Substantia nigra (tissue), 51 donors: ENCODE measurements at places on chromosomes 16 and 17.

DNA sequence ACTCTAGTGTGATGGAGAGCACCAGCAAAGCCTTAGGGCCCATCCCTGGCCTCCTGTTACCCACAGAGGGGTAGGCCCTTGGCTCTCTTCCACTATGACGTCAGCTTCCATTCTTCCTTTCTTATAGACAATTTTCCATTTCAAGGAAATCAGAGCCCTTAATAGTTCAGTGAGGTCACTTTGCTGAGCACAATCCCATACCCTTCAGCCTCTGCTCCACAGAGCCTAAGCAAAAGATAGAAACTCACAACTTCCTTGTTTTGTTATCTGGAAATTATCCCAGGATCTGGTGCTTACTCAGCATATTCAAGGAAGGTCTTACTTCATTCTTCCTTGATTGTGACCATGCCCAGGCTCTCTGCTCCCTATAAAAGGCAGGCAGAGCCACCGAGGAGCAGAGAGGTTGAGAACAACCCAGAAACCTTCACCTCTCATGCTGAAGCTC lies at the start of gene CCL8:
Gene CCL8, plus strand, starts transcription at position 397 of the 445 bp plus-strand sequence. CDS start 67 bp downstream, outside the sequence.
- DNase-seq = no peak

GRCh38 chr17:38563362-38564253 lies 42.1 kb downstream of the SRCIN1 start:
- no peak for DNase-seq

DNA sequence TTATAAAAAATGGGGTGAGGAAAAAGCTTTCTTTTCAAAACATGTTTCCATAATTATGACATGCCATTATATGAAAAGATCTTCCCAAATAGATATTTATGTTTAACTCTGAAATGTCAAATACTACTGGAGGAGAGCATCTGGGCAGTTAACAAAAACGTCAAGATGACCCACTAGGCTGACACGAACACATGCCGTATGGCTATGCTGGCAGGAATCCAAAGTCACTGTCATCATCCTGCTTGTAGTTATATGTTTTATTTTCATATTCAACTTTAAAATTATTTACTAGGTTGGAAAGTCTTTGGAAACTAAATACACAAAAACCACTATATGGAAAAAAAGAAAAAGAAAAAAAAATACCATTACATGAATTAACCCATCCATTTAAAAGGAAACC lies 27.3 kb downstream of the ANKFY1 start:
- DNase-seq = no peak

DNA sequence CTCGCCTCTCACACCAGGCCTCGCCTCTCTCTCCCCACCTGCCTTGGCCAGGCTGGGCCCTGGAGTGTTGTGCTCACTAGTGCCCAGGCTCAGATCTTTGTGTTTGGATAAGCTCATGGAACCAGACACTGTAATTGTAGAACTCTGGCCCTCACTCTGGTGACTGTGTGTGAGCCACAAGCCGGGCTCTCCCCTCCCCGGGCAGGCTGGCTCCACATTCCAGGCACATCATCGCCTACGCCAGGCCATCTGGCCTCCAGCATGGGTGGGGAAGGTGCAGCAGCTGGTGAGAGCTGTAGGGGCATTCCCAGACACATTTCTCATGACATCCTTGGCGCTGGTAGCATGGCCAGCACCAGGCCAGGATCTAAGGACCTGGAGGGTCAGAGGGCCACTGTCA lies 202.3 kb downstream of the RAB11FIP4 start:
- no peak for DNase-seq

- no peak for DNase-seq
These were observed 1.5 kb downstream of the CNP start for GRCh38 chr17:41967921-41968578.

DNA sequence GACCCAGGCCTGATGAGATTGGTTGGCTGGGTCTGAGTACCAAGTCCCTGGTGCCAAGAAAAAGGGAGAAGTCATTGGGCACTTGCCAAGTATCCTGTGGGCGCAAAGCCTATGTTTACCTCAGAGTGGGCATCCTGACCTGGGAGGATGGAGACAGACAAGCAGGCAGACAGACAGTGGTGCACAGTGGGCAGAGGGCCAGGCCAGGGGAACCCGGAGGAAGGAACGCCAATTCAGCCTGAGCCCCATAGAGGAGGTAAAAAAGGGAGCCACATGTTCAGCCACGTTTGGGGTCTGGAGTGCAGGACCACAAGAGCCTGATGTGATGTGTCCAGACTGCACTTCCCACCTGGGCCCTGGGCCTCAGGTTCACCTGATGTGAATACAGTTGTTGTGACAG lies 5.4 kb downstream of the PHKG2 start:
- no peak for DNase-seq

- DNase-seq = no peak
These were observed 117.4 kb downstream of the HIC1 start for GRCh38 chr17:2172077-2172851.

GRCh38 chr16:12811441-12812383 lies 8.0 kb upstream of the CPPED1 start:
- no peak for DNase-seq

GRCh38 chr17:72826602-72827001 lies 265.9 kb downstream of the SLC39A11 start:
- no peak for DNase-seq

- no peak for DNase-seq
These were observed 104.3 kb upstream of the NUDT7 start for GRCh38 chr16:77617996-77618395.

- no peak for DNase-seq
These were observed 5.9 kb downstream of the B3GNT9 start for GRCh38 chr16:67144943-67145342.

GRCh38 chr16:10959161-10959560 lies 14.8 kb downstream of the CLEC16A start:
- DNase-seq = no peak

DNA sequence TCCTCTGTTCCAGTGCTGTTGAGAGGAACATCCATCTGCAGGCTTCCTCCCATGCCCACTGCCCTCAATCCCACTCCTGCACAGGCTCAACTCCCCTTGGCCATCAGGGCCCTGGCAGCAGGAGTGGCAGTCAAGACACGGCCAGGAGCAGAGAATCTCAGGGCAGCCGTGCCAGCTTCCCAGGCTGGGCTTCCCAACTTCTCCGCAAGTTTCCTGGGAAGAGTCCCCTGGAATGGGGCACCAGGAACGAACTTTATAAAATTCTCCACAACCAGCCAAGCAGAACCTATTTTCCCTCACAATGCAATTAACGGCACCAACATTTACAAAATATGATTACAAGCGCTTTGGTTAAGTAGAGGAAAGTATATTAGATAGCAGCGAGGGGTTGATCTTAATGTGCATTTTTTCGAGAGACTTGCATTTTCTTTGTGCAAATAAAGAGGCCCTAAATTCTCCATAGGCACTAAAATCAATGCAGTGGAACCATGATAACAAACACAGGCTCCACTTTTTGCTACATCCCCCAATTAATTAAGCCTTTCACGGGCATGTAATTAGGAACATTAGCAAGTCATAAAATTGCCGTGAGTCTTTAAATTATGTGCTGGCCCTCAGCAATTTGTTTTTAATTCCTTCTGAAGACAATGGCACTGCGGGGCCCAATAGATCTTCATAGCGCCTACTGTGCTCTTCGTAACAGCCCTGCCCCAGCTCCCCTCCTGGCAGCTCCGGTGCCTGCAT lies 99.9 kb upstream of the LHX1 start:
- DNase-seq = no peak

DNA sequence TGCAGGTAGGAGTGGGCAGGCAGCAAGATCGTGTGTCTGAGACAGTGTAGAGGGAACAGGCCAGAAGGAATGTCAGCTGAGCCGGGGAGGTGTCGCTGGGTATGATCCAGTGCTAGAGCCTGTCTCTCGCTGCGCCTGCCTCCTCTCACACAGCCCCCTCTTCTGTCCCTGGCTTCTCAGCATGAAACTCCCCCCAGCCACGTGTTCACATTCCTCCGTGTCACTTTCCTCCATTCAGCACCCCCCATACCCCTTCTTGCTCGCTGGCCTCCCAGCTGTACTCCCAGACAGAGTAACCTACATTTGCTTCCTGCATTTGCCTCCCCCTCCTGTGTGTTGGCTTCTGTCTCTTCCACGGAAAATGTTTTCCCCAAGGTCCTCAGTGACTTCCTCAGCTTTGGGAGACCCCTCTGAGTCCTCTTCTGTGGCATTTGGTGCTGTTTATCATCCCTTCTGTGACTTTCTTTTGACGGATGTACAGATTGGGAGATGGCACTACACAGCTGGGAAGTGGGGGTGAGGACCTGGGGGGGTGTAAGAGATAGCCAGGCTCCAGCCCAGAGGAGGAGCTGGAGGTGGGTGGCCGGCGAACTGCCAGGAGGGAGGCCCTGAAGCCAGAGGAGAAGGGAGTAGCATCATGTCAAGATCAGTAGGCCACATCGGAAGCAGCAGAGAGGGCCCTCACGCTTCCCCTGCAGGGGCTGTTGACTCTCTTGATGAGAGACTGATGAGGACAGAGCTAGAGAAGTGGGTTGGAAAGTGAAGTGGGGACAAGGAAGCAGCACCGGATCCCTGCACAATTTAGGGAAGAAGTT lies 19.2 kb downstream of the SGF29 start:
- DNase-seq = no peak

DNA sequence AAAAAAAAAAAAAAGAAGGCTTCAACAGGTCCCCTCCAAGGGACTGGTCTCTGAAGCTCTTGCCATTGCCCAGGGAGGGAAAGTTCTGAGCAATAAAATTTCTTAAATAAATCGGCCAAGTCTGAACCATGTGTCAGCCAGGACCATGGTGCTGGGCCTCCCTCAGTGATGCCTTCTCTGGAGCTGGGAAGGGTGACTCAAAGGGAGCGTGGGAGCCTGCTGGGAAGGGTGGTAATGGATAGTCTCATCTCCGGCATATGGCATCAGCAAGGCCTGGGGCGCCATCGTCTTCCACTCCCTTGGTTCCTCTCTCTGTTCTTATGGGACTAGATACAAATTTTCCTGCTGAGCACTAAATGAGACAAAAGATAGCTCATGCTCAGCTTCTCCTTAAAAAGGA lies 2.3 kb downstream of the VKORC1 start:
- DNase-seq = no peak

- no peak for DNase-seq
These were observed 21.3 kb downstream of the CYLD start for GRCh38 chr16:50763211-50763610.

DNA sequence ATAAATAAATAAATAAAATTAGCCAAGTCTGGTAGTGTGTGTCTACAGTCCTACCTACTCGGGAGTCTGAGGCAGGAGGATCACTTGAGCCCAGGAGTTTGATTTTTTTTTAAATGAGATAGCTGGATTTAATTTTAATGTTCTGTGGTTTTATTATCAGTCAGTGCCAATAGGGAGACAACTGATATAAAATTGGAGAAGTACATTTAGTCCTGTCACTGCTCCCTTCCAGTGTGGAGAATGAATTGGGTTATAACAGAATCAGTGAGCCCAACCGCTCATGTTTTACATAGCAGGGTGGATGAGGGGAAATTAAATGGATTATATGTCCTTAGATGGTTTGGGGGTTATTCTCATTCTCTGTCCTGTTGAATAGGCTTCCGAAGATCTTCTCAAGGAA lies 6.2 kb downstream of the NME1 start:
- DNase-seq = no peak

DNA sequence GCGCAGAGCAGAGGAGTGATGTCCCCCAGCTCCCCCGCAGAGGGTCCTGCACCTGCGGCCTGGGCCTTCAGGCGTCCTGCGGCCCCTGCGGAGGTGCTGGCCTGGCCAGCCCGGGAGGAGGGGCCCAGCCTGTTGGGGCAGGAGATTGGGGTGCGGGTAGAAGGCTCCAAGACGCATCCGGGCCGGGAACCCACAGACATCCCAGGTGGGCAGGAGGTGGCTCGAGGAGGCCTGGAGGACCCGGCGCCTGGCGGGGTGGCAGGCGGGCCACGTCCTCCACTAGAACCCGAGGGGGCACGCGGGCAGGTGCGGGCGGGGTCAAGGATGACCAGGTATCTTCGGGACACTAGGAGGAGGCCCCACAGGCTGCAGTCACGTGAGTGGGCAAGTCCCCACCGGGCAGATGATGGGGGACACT lies 647 bp upstream of the SECTM1 start:
- DNase-seq = no peak

DNA sequence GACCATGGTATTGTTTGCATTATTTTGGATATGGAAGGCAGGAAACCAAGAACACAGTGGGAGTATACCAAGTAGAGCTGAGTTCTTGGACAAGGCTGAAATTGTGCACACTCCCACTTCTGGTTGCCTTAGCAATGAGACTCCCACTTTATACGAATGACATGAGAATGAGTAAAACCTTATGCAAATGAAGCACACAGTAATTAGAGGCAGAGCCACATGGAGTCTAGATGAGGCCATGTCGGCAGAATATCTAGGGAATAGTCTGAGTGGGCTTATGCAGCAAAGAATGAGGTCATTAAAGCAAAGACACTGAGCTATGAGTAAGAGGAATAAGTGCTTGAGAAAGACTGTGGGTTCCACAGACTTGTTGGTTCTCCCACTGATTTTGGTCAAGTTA lies 178.7 kb downstream of the GRIN2A start:
- no peak for DNase-seq

DNA sequence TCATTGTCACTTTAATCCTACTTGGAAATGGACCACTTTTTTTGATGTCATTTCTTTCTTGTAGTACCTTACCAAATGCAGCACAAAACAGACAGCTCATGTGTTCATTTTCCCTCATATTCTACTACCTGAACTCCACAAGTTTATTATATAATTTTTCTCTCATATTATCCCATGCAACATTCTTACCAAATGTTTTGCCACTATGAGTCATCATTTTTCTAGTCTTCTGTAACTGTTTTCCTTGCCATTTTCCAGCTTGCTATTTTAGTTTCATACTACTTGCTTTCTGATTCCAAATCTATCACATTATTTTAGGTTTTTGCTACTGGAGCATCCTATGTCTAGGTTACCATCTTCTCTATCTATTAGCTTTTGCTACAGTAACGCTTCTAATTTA lies 332.7 kb downstream of the ZFHX3 start:
- no peak for DNase-seq

DNA sequence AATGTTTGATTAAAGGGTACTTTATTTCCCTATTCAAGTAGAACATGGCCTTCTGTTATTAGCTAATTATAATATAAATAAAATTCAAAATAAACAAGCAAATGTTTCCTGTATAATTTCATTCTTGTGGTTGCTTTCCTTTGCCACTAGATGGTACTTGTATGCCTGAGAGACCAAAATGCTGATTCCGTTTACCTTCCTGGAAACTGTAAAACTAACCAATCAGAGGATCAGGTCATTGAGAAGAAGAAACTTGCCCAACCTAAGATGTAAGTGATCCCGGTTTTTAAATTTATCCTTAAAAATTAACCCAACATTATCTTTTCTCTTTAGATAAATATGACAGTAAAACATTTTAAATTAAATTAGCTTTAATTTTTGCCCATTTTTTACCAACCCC lies 8.1 kb upstream of the ABCA5 start:
- DNase-seq = no peak
